Activated CD4-positive, alpha-beta T cell treated with anti-CD3 and anti-CD28 coated beads, Interleukin-2, amount 10 ng/mL, durations not matched to agents 24 days and 14 days (primary cell): ENCODE measurements at places on chromosomes 4 and X. TPM values are rescaled to one million over a fixed set of nuclear protein-coding genes. Genes with fewer than 3 reads are reported as not detected.

Gene LGI2
- not detected in 2 replicates for total RNA-seq

Gene CENPVL1
- not detected in 2 replicates for total RNA-seq

DNA sequence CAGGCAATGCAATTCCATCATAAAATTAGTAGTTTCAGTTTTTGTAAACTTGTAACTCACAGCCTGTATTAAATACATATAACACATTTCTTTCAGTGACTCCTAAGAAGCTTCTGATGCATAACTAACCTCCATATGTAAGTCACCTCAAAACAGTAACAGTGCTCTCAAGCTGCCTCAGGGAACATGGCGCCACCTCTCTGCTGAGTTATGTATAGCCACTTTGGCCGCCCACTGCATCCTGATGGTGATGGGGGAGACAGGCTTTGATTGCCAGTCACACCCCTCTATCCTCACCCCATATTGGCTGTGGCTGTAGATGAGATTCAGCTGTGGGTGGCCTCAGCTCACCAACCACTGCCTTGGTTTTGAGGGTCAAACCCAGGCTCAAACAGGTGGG is 54.3 kb downstream of the LRBA start:
- no peak overlapping the region for H3K4me3 ChIP-seq
- H3K27ac ChIP-seq = peak overlapping the region; percentile 8
- H3K4me1 ChIP-seq = peaks cover 16% of the 10 kb centered on the region
- DNase-seq = peak; percentile 71

- peaks cover 34% of the 10 kb centered on the region for H3K36me3 ChIP-seq
- H3K27me3 ChIP-seq = no peaks in the 10 kb centered on the region
- DNase-seq = no peak
- H3K27ac ChIP-seq = no peak overlapping the region
- no peak overlapping the region for H3K4me3 ChIP-seq
Observed at GRCh38 chr4:6058531-6059374, 40.5 kb upstream of the C4orf50 start.

DNA sequence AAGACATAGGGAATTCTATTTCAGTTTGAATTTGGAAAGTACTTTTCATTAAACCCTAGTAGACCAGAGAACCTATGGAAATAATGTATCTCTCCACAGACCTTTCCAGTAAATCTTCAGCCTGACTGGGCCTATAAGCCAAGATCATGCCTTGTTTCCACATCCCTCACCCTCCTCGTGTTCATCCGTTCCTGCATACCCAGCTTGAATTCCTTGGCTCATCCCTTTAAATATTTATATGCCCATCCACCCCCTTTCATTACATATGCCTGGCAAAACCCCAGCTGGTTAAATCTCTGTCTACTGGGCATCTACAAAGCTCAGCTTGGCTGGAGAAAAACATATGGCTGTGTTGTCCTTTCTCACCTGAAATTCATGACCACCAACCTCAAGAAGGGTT is 32.4 kb downstream of the SLC2A9 start:
- no peak overlapping the region for H3K27ac ChIP-seq
- DNase-seq = no peak
- no peak overlapping the region for H3K4me3 ChIP-seq
- no peaks in the 10 kb centered on the region for H3K27me3 ChIP-seq

GRCh38 chr4:38928974-38929373 is 61.4 kb downstream of the FAM114A1 start:
- H3K36me3 ChIP-seq = no peaks in the 10 kb centered on the region
- H3K4me1 ChIP-seq = peaks cover 5% of the 10 kb centered on the region
- no peak overlapping the region for H3K27ac ChIP-seq
- no peak overlapping the region for H3K4me3 ChIP-seq
- no peak for DNase-seq

DNA sequence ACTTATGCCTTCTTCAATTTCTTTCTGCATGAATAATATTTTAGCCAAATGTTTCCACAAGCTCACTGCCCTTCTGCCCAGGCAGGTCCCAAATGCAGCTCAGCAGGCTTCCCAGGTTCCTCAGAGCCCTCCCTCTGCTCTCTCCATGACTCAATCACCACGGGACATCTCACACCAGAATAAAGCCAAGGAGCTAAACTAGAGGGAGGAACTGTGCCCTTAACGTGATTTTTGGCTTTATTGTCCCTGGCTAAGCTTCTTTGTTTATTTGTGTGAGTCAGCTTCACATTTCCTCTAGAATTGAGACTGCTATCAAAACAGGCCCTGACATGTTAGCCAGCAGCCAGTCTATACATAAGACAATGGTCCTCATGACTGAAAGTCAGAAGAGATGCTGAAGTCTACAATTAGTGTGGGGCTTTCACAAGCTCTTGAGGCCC is 186.4 kb upstream of the GALNT7 start:
- H3K4me3 ChIP-seq = no peak overlapping the region
- DNase-seq = no peak
- H3K4me1 ChIP-seq = no peaks in the 10 kb centered on the region
- no peaks in the 10 kb centered on the region for H3K27me3 ChIP-seq
- H3K36me3 ChIP-seq = no peaks in the 10 kb centered on the region

Gene PAK3
- 0.07 and 0.30 TPM in 2 replicates for total RNA-seq

DNA sequence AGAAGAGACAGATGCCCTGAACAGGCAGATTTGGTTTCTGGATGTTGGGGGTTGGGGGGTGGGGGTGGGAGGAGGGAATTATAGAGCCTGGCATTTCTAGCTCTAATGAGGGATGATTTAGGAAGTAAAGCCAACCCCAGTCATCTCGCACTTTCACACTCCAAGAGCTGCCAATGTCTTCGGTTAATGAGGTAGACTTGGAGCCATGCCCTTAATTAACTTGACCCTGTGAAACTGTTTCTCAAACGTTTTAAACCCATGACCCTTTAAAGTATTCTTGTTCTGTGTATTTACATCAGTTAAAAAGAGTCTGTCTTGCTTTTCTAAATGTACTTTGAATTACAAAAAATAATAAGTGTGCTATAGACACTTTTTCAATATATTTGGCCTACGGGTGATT is 466.9 kb downstream of the FAT4 start:
- no peaks in the 10 kb centered on the region for H3K27me3 ChIP-seq
- H3K36me3 ChIP-seq = no peaks in the 10 kb centered on the region
- no peaks in the 10 kb centered on the region for H3K4me1 ChIP-seq

GRCh38 chr4:119048446-119048845 is 87.2 kb upstream of the MYOZ2 start:
- no peak overlapping the region for H3K27ac ChIP-seq
- no peak overlapping the region for H3K4me3 ChIP-seq
- H3K27me3 ChIP-seq = peaks cover 14% of the 10 kb centered on the region

GRCh38 chr4:61556277-61556676 is 356.2 kb downstream of the ADGRL3 start:
- H3K4me3 ChIP-seq = no peak overlapping the region
- DNase-seq = no peak
- H3K27me3 ChIP-seq = no peaks in the 10 kb centered on the region
- H3K27ac ChIP-seq = no peak overlapping the region
- no peaks in the 10 kb centered on the region for H3K4me1 ChIP-seq

- H3K4me3 ChIP-seq = no peak overlapping the region
- no peaks in the 10 kb centered on the region for H3K4me1 ChIP-seq
- no peak for DNase-seq
Observed at GRCh38 chr4:139715746-139716391, 50.2 kb downstream of the MGST2 start.

DNA sequence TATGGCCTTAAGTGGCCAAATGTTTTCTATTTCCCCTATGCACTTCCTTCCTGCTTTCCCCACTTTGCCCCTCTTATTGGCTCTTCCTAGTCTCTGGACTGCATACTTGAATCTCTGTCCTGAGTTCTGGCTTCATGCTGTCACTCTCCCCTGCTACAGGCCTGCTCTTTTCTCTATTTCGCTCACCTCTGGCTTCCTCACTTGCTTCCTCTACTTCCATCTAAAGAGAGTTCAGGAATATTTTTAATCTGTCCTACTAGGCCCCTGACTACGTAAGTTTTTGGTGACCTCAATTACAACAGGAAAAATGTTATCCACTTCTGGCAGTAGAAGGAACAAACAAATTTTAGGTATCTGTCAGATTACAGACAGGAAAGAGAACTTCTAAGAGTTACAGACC is 65.7 kb upstream of the WDR17 start:
- H3K27me3 ChIP-seq = peaks cover 35% of the 10 kb centered on the region
- H3K36me3 ChIP-seq = no peaks in the 10 kb centered on the region
- no peak for DNase-seq
- peaks cover 2% of the 10 kb centered on the region for H3K4me1 ChIP-seq

Gene MEPE
- not detected in 2 replicates for total RNA-seq

Gene TLR2
- 0.21 and 0.47 TPM in 2 replicates for total RNA-seq

DNA sequence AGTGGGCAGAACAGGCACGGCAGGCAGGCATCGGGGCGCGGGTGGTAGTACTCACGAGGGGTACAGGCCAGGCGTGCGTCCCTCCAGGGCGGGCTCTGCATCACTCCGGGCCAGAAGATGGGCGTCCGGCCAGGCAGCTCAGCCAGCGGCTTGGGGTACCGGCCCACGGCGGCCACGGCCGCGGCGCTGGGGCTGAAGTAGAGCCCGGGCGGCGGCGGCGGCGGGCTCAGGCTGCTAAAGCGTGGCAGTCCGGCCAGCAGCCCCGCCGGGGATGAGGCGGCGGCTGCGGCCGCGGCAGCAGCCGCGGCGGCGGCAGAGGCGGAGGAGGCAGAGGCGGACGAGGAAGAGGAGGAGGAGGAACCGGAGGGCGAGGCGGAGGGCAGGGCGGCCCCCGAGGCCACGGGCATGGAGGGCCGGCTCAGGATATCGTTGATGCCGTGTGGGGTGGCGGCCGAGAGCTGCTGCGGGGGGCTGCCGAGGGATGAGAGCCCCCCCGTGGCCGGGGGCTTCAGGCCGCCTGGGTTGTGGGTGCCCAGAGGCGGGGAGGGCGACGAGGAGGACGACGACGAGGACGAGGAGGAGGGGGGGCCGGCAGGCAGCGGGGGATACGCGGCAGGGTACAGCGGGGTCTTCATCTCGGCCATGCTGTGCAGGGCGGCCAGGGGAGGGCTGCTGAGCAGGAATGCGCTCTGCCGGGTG is 1.4 kb downstream of the NKX6-1 start:
- H3K4me1 ChIP-seq = peaks cover 9% of the 10 kb centered on the region
- peaks cover 85% of the 10 kb centered on the region for H3K27me3 ChIP-seq
- no peak overlapping the region for H3K4me3 ChIP-seq
- no peak overlapping the region for H3K27ac ChIP-seq
- DNase-seq = no peak
- peaks cover 7% of the 10 kb centered on the region for H3K36me3 ChIP-seq

GRCh38 chr4:153593161-153593560 is 90.9 kb upstream of the TLR2 start:
- no peaks in the 10 kb centered on the region for H3K27me3 ChIP-seq
- H3K36me3 ChIP-seq = peaks cover 70% of the 10 kb centered on the region
- no peak overlapping the region for H3K27ac ChIP-seq

DNA sequence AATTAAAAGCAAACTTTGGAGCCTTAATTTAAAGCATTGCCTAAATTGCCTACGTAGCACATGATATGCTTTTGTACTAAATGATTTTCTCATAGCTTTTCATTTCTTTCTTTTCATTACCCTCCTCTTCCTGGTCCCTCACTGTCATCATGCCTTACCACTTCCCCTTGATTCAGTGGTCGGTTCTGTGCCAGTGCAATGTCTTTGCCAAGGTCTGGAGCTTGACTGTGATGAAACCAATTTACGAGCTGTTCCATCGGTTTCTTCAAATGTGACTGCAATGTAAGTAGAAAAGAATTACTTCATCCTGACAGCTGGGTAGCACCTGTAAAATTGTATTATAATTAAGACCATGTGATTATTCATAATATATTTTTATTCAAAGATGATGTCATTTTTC is 72.5 kb downstream of the C4orf46 start:
- peaks cover 10% of the 10 kb centered on the region for H3K27me3 ChIP-seq
- no peak overlapping the region for H3K4me3 ChIP-seq
- H3K4me1 ChIP-seq = no peaks in the 10 kb centered on the region

GRCh38 chr4:152217896-152218295 is 318.0 kb downstream of the FBXW7 start:
- H3K4me1 ChIP-seq = peaks cover 11% of the 10 kb centered on the region
- no peaks in the 10 kb centered on the region for H3K27me3 ChIP-seq
- DNase-seq = no peak
- H3K27ac ChIP-seq = no peak overlapping the region
- H3K36me3 ChIP-seq = peaks cover 6% of the 10 kb centered on the region
- H3K4me3 ChIP-seq = no peak overlapping the region

GRCh38 chrX:141164406-141164805 is 12.5 kb downstream of the LDOC1 start:
- H3K27me3 ChIP-seq = no peaks in the 10 kb centered on the region
- H3K4me1 ChIP-seq = no peaks in the 10 kb centered on the region
- DNase-seq = no peak
- H3K4me3 ChIP-seq = no peak overlapping the region

DNA sequence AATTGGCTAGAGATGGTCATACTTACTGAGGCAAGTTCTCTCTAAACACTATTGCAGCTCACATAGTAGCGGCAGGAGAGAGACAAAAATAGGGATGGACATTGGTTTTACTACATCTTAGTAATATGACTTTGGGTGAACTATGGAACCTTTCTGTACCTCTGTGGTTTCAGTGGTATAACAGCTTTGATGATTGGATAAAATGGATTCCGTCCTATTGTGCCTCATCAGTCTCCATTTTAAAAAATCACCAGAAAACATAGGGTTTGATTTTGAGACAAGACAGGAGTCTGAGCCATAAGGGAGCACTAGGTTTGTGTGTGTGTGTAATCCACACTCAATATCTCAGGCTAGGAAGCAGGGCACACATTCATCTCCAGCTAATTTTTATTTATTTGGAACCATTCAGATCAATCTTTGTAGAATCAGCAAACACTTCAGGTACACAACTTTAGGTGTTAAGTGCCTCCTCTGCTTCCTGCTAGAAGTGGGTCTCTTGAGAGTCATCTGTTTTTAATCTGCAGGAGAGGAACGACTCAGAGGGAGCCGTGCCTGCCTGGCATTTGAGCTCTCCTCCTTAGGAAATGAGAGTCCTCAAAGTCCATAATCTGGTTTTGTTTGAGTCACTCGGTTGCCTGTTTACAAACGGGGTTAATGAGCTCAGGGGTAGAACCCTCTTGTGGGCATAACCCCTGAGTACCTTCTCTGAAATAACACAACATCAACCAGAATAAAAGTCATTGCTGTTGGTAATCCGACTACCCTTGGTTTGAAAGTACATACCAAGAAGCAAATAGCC is 238.5 kb upstream of the BOD1L1 start:
- no peaks in the 10 kb centered on the region for H3K4me1 ChIP-seq
- H3K27me3 ChIP-seq = no peaks in the 10 kb centered on the region
- DNase-seq = no peak
- no peak overlapping the region for H3K4me3 ChIP-seq
- no peaks in the 10 kb centered on the region for H3K36me3 ChIP-seq

Gene FGFBP1
- not detected in 2 replicates for total RNA-seq

Gene SPP1
- total RNA-seq = 0.45 and 0.54 TPM in 2 replicates

Gene CCKAR
- not detected in 2 replicates for total RNA-seq
